ENCODE measurements at places on chromosomes 16 and 17.

- H3K4me3 ChIP-seq: no peak overlapping the region
- H3K36me3 ChIP-seq: no peaks in the 10 kb centered on the region
- peaks cover 6% of the 10 kb centered on the region for H3K4me1 ChIP-seq
- H3K27ac ChIP-seq: no peak overlapping the region
Observed at GRCh38 chr17:44110011-44110686, 13.3 kb downstream of the HDAC5 start.

DNA sequence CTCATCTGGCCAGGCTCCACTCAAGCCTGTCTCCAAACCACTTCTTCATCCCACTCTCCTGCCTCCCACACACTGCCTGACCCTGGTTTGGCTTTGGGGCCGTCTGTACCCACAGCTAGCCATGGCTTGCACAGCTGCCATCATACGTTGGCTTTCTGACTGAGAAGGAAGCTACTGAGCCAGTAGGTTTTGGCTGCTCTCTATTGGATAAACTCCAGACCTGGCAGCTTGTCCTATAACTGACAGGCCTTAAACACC, 3.9 kb downstream of the MIF4GD start:
- peaks cover 36% of the 10 kb centered on the region for H3K36me3 ChIP-seq
- no peak overlapping the region for H3K27ac ChIP-seq
- no peaks in the 10 kb centered on the region for H3K27me3 ChIP-seq
- peaks cover 3% of the 10 kb centered on the region for H3K4me1 ChIP-seq

GRCh38 chr17:55770196-55770870, 19.5 kb downstream of the PCTP start:
- H3K4me3 ChIP-seq: no peak overlapping the region
- peaks cover 7% of the 10 kb centered on the region for H3K4me1 ChIP-seq
- H3K27ac ChIP-seq: no peak overlapping the region

DNA sequence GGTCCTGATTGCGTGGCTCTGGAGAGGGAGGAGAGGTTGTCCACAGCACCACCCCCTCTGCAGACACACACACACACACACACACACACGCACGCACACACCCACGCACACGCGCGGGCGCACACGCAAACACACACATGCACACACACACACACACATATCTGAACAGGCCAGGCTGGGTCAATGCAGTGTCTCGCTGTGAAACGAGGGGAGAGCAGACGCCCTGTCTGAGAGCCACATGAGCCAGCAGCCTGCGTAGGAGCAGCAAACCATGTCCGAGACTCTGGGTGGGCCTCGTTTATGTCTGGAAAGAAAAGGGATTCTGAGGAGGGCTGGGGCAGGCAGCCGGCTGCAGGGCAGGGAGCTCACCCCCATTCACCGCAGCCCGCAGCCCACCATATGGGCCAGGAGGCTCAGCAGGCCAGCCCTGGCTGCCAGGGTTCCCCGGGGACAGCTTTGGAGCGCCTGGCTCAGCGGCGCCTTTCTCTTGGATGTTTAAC, 93.3 kb upstream of the TNRC6C start:
- H3K4me1 ChIP-seq: no peaks in the 10 kb centered on the region
- no peak overlapping the region for H3K4me3 ChIP-seq
- no peak overlapping the region for H3K27ac ChIP-seq
- H3K36me3 ChIP-seq: no peaks in the 10 kb centered on the region
- DNase-seq: no peak

DNA sequence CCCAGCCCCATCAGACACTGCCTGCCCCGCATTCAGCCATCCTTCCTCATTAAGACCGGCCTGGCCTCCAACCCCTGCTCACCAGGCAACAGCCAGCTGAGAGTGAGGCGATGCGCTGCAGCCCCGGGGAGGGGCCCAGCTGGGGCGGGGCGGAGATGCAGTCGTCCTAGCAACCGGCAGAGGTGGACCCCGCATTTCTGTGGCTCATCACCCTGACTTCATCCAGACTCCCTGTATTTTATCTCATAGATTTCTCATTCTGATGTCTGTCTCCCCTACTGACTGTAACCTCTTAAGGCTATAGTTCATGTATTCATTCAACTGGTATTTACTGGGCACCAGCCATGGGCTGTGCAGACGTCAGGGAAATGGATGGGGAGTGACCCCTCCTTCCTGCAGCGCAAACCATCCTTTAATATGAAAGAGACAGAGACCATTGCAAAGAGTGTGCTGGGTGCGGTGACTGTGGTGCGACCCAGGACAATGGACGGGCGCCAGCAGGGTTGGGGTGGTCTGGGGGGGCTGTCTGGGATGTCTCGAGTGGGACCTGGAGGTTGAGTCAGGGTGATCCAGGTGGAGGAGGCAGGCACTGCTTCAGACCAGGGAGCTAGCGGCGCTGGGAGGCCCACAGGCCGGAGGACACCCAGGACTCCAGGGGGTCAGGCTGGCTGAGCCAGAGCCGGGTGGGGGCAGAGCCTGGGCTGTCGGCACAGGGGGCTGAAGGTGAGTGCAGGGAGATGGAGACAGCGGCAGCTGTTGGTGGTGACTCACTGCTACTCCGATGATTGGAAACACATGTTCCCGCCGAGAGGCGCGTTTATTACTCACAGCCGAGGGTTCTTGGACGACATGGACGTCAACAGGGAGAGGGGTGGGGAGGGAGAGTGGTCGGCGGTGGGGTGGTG, 10.5 kb upstream of the TIMP2 start:
- peaks cover 41% of the 10 kb centered on the region for H3K4me1 ChIP-seq
- DNase-seq: no peak
- H3K27me3 ChIP-seq: no peaks in the 10 kb centered on the region
- H3K36me3 ChIP-seq: no peaks in the 10 kb centered on the region

DNA sequence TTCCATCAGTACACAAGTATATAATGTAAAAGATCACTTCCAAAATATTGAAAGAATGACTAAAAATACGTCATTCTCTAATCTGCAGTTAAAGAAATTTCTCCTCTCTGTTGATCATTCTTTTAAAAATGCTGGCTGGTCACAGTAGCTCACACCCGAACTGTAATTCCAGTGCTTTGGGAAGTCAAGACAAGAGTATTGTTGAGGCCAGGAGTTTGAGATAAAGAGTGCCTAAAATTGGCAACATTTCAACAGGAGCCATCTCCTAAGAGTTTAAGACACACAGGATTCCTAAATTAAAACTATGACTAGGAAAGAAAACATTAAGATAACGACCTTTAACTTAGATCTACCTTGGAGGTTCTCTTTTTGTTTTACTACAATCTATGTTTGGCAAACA, 4.5 kb upstream of the USP32 start:
- H3K4me3 ChIP-seq: no peak overlapping the region
- peaks cover 5% of the 10 kb centered on the region for H3K4me1 ChIP-seq
- no peaks in the 10 kb centered on the region for H3K27me3 ChIP-seq
- no peak overlapping the region for H3K27ac ChIP-seq
- DNase-seq: no peak

GRCh38 chr17:22671110-22671509, 978.8 kb downstream of the KCNJ18 start:
- no peak overlapping the region for H3K4me3 ChIP-seq
- no peak for DNase-seq
- no peak overlapping the region for H3K27ac ChIP-seq
- no peaks in the 10 kb centered on the region for H3K27me3 ChIP-seq
- H3K36me3 ChIP-seq: no peaks in the 10 kb centered on the region

- H3K4me3 ChIP-seq: no peak overlapping the region
- no peaks in the 10 kb centered on the region for H3K4me1 ChIP-seq
- H3K36me3 ChIP-seq: no peaks in the 10 kb centered on the region
- no peaks in the 10 kb centered on the region for H3K27me3 ChIP-seq
- H3K27ac ChIP-seq: no peak overlapping the region
Observed at GRCh38 chr17:81471818-81472456, 40.7 kb downstream of the ACTG1 start.

DNA sequence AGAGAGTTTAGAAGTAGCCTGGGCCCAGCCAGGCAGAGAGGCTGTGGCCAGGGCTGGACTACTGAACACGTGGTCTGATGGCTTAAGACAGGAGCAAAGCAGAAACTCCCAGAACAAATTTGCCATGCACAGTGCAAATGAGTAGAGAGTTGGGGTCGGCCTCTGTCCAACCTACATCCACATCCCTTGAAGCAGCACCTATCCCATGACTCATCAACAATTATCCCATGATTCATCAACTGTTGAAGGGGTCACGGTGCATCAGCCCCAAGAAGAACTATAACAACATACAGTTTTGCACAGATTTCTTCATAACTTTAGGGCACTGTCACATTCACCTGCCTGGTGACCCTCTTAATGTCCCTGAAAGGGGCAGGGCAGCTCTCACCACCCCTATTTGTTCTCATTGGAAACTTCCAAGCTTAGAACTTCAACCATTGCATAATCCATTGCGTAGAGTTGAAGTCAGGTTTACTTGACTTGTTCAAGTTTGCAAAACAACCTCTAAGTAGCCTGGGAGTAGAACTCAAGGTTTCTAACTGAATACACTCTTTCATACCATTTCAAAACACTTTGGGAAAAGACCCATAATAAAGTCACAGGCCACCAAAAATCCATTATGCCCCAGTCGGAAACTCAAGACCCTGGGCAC, 235.2 kb upstream of the CDH5 start:
- H3K27me3 ChIP-seq: peaks cover 3% of the 10 kb centered on the region
- H3K36me3 ChIP-seq: no peaks in the 10 kb centered on the region
- peak overlapping the region; percentile 13 for H3K27ac ChIP-seq
- no peak for DNase-seq
- H3K4me1 ChIP-seq: peaks cover 20% of the 10 kb centered on the region
